ENCODE measurements at places on chromosomes 6 and 20.

GRCh38 chr6:121837545-121838229 lies 402.2 kb downstream of the GJA1 start:
- DNase-seq: no peak

DNA sequence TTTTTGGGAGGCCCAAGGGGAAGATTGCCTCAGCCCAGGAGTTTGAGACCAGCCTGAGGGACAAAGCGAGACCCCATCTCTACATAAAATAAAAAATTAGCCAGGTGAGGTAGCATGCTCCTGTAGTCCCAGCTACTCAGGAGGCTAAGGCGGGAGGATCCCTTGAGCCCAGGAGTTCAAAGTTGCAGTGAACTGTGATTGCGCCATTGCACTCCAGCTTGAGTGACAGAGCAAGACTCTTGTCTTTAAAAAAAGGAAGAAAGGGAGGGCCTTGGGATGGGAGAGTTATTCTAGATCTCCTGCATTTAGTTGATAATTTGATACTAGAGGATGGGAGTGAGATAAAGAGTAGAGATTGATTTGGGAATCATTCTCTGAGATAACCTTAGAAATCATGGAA lies 68.1 kb downstream of the ITCH start:
- DNase-seq: no peak

- peak; percentile 61 for DNase-seq
Measured at GRCh38 chr20:53660947-53661381, 67.3 kb upstream of the ZNF217 start.

- DNase-seq: no peak
Measured at GRCh38 chr20:47330933-47331708, 25.4 kb downstream of the ZMYND8 start.

GRCh38 chr6:26543953-26544352 lies 5.8 kb downstream of the HMGN4 start:
- DNase-seq: no peak

DNA sequence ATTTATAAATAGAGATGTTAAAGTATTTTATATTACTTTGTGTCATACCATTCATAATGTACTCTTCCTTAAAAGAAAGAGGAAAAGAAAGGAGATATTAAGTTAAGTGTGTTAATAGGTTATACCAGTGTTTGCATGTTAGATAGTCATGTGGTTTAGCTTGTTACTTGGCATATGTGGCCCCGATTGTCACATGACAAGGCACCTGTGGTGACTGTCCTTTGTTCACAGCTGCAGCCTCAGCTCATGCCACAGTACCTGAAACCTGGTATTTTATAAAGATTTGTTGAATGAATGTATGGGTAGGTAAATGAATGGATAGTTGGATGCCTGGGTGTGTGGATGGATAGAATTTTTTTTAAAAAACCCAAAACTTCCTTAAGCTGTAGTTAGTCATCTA lies 306.1 kb upstream of the FLRT3 start:
- DNase-seq: no peak
